ENCODE measurements at places on chromosomes 13 and 19.

- no peak for DNase-seq
These were observed 121.8 kb downstream of the RGCC start for GRCh38 chr13:41579168-41579567.

GRCh38 chr13:102784483-102784882, 10.9 kb upstream of the TEX30 start:
- no peak for DNase-seq

DNA sequence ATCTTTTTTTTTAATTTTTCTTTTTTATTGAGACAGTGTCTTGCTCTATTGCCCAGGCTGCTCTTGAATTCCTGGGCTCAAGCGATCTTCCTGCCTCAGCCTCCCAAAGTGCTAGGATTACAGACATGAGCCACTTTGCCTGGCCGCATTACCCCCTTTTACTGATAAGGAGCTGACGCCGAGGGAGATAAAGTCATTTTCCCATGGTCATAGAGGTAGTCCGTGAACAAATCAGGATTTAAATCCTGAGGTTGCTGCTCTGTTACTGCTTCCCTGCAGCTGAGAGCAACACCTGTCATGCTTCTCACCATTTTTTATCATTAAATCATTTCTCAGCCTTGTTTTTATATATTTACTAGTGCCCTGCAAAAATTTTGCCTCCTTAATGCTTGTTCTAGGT, 7.4 kb downstream of the CYSLTR2 start:
- no peak for DNase-seq

- DNase-seq = no peak
These were observed 295.3 kb downstream of the UQCRFS1 start for GRCh38 chr19:28917621-28918020.

GRCh38 chr13:57629391-57629804, 2.1 kb upstream of the PCDH17 start:
- peak; percentile 45 for DNase-seq

- no peak for DNase-seq
These were observed at the start of gene GRIN3B for GRCh38 chr19:1000095-1000494. GRIN3B (plus strand) TSS chr19:1000419; CDS start chr19:1000438, 19 bp downstream.

DNA sequence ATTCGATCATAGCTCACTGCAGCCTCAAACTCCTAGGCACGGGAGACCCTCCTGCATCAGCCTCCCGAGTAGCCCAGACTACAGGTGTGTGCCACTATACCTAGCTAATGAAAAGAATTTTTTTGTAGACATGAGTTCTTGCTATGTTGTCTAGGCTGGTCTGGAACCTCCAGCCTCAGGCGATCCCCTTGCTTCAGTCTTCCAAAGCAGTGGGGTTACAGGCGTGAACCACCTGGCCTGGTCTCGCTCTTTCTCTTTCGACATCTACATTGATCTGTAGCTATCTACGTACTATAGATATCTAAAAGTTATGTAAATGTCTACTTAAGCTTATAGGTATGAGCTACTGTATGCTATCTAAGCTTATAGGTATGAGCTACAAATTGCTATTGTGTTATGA, 32.4 kb downstream of the NUMBL start:
- DNase-seq = no peak

DNA sequence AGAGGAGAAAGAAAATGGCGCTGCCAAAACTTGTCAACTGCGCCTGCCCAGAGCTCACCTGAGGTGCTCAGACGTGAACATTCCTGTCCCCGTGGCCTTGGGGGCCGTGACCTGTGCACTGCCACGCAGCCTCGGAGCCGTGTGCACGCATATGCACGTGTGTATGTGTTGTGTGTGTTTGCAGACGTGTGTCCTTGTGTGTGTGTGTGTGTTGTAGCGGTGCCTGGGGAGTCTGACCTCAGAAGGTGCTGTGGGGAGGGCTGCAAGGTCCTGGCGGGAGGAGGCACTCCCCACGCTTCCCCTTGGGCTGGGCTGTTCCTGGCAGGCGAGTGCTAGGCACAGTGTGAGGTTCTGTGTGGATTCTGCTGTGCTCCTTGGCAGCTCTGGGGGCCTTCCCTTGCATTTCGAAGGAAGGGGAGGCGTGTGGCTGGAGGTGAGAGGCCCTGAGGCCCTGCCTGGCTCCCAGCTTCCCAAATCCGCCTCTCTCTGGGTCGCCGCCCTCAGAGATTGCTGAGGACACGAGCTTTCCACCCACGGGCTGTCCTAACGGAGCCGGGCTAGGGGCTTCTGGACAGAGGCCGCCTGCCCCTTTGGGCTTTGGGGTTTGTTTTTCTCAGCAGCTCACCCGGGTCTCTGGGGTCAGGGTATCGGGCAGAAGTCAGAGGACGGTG, 4.5 kb downstream of the BSG start:
- DNase-seq = no peak

DNA sequence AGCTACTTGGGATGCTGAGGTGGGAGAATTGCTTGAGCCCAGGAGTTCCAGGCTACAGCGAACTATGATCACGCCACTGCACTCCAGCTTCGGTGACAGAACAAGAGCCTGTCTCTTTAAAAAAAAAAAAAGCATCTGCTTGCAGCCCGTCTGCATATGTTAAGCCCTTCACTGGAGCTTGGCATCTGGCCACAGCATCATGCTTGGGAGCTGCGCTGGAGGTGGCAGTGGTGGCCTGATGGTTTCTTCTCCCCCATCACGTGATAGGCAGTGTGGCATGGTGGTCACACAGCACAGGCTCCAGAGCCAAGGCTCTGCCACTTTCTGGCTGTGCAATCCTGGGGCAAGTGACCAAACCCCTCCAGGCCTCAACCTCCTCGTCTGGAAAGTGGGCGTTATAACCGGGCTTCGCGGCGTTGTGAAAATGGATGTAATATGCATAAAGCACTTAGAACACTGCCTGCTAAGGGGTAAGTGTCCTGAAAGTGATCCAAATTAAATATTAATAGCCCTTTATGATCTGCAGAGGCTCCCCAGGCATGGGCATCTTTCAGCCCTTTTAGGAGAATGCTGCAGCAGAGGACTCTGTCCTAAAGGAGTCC, 24.4 kb downstream of the MARK4 start:
- DNase-seq = peak; percentile 19

GRCh38 chr19:679418-680286, 3.5 kb downstream of the FSTL3 start:
- DNase-seq = no peak

DNA sequence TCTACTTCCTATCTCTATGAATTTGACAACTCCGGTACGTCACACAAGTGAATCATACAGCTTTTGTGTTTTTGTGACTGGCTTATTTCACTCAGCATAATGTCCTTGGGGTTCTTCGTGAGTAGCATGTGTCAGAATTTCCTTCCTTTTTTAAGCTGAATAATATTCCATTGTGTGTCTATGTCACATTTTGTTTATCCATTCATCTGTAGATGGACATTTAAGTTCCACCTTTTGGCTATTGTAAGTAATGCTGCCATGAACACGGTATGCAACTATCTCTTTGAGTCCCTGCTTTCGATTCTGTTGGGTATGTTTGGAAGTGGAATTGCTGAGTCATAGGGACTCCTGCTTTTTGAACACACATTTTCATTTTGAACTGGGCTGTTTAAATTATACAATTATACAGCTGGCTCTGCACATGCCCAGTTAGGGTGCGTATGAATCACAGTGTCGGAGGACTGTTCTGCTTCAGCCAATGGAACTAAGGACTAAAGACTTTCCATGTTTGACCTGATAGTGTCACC, 43.0 kb upstream of the C13orf42 start:
- no peak for DNase-seq

DNA sequence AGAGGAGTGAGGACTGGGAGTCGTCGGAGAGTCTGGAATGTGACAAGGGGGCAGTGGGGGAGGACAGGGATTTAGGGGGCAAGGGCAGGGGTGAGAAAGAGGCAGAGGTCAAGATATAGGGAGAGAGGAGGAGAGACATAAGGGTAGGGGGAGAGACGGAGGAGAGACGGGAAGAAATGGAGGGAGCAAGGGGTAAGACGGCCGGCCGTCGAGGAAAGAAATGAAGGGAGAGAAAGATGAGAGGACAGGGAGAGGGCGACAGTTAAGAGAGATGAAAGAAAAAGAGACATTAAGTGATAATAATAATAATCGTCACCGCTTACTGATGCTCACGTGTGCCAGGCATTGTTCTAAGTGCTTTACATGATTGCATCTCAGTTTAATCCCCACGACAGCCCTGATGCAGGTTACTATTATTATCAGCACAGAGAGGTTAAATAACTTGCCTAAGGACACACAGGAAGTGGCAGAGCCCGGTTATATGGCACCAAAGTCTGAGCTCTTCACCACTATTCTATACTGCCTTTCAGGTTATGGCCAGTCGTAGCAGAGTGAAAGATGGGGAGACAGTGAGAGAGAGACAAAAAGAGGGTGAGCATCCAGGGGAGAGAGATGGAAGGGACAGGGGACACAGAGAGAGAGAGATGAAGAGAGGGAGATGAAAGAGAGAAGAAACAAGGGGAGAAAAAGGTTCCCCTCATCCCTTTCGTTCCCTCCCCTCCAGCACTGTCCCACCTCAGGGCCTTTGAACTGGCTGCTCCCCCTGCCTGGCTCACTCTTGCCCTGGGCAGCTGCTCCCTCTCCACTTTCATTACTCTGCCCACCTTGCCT, 13.6 kb downstream of the C19orf81 start:
- DNase-seq = no peak

DNA sequence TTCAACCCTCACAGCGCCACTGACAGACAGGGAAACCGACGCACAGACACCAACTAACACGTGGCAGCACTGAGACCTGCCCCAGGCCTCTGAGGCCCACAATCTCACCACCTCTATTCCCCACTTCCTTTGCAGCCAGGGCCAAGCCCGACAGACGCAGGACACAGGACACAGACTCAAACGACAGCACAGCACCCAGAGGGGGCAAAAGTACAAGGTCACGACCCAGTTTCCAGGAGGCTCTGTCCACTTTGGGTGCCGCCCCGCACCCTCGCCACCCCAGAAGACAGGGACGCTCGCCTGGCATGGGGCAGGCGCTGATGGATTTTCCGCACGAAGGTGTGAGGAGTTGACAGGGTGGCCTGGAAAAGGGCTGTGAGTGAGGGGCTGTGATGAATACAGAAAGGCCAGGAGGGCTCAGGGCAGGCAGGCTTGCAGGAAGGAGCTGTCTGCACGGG, 48.8 kb downstream of the MLLT1 start:
- no peak for DNase-seq

GRCh38 chr13:96544957-96545356, 449.3 kb downstream of the OXGR1 start:
- DNase-seq = no peak

DNA sequence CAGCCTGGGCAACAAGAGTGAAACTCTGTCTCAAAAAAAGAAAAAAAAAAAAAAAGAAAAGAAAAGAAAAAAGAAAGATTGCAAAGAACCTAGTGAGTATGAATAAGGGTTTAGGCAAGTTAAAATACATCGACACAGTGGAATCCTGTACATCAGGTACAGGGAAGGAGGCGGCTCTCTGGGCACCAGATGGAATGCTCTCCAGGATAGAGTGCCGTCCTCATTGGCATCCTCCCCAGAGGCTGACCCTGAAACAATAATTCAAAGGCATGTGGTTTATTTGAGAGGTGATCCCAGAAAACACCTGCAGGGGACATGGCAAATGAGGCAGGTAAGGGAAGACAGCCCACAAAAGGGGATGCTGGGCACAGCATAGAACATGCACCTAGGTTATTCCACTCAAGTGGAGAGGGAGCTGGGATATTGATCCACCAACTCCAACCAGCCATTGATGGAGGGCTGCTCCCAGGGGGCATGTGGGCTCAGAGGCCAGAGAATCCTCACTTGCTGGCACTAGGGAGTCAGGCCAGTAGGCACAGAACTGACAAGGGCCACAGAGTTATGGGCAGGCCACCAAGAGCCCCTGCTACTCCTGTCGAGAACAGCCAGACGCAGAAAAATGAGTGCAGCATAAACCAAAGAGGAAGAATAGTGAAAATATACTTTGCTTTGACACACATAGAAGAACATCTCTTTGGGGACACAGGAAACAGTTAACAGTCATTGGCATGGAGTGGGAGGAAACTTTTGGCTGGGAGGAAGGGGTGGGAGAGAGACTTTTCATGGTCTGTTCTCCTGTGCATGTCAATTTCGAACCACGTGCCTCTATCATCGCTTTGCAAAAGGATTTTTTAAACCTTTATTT, 4.2 kb downstream of the TSPAN16 start:
- no peak for DNase-seq

DNA sequence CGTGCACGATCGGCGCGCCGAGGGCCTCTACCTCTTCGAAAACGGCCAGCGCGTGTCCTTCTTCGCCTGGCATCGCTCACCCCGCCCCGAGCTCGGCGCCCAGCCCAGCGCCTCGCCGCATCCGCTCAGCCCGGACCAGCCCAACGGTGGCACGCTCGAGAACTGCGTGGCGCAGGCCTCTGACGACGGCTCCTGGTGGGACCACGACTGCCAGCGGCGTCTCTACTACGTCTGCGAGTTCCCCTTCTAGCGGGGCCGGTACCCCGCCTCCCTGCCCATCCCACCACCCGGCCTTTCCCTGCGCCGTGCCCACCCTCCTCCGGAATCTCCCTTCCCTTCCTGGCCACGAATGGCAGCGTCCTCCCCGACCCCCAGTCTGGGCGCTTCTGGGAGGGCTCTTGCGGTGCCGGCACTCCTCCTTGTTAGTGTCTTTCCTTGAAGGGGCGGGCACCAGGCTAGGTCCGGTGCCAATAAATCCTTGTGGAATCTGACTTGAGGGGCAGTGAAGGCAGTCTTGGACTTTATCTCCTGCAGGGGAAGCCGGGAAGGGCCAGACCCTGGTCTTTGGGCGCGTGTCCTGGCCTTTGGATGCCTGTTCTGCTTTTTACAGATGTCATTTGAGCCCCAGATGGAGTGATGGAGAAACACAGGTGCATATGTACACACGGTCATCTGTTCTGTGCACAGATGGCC, 2.2 kb downstream of the CLEC11A start:
- DNase-seq = peak; percentile 27

GRCh38 chr19:30878495-30878894, 470.7 kb downstream of the TSHZ3 start:
- DNase-seq = no peak

DNA sequence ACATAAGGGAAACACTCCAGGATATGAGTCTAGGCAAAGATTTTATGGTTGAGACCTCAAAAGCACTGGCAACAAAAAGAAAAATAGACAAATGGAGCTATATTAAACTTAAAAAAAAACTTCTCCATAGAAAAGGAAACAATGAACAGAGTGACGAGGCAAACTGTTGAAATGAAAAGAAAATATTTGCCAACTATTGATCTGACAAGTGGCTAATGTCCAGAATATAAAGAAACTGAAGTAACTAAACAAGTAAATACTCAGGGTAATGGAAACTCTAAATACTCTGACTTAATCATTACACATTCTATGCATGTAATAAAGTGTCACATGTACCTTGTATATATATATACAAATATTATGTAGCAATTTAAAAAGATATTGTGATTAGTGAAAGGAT, 562.5 kb downstream of the GPC5 start:
- DNase-seq = no peak

GRCh38 chr13:80166352-80166751, 174.6 kb downstream of the SPRY2 start:
- no peak for DNase-seq

All from G401 (cell line).